ENCODE measurements at places on chromosomes 16 and 17.

GRCh38 chr17:45580924-45581323 is 90.4 kb upstream of the PLEKHM1 start:
- no peak for DNase-seq

GRCh38 chr17:72351365-72351764 is 230.5 kb downstream of the SOX9 start:
- DNase-seq, result no peak

GRCh38 chr16:67989322-67990017 is 9.2 kb upstream of the DPEP3 start:
- DNase-seq, result no peak

DNA sequence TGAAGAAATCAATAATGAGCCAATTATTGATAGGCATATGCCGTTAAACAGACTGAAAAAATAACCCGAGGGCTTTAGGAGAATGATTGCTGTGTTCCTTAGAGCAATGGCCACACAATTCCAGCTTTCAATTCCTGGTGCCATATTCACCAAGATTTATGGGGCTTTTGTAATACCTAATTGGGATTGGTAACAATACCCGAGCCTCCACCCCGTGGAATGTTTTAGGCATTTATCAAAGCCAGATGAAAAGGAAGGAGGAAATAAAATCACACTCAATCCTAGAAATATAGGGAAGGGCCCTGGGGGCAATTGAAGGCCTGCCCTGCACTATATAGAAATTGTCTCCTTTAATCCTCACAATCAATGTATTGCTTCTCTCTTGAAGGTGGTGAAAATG is 42.1 kb upstream of the MLYCD start:
- DNase-seq, result no peak
